Central memory CD8-positive, alpha-beta T cell (primary cell): ENCODE measurements at places on chromosomes 1 and 21.

DNA sequence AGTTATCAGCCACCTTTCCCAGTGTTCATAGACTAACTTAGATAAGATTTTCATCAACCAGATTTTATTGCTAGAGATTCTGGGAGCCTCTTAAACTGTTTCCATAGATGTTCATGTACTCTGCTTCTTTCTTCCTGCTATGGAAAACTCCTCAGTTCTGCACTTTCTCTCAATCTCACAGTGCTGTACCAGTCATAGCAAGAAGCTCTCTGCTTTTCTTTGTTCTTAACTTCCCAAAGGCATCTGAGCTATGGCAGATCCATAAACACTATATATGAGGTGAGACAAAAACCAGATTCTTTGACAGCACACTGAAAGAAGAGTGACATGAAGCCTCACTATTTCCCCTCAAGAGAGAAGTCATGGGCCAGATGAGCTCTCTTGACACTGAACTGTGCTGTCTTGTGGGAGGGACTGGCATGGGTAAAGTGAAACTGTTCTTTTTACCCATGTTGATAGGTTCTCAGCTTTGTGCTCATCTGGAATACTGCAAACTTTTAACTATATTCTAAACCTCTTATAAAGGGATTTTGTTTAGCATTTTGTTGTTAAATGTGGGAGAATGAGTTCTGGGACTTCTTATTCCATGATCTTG lies 64.2 kb upstream of the LYPLAL1 start:
- no peaks in the 10 kb centered on the region for H3K36me3 ChIP-seq
- no peak for DNase-seq
- no peak overlapping the region for H3K4me3 ChIP-seq
- H3K27me3 ChIP-seq: no peaks in the 10 kb centered on the region
- no peak overlapping the region for H3K27ac ChIP-seq
- no peaks in the 10 kb centered on the region for H3K4me1 ChIP-seq

DNA sequence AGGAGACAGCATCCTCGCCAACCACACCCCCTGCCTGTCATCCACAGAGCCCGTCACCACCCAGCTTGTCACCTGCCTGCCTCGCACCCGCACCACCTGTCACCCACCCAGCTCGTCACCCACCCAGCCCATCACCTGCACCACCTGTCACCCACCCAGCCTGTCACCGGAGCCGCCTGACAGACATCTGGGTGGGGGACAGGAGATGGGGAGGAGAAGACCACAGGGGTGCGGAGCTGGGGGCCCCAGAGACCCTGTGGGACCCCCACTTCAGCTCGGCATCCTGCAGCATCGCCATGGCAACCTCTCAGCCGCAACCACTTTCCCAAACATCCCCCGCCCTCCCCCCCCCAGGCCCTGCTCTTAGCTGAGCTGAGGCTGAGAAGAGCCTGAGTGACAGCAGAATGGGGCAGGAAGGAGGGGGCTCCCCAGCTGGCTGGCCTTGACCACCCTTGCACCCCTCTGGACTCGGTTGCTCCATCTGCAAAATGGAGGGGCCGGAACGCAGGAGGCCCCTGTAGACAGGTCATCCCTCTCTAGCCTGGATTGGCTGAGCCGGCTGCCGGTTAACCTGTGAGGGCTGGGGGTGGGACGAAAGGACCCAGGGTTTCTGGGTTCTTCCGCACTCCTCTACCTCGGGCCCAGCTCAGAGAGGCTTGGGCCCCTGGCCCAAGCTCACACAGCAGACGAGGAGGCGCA lies 11.6 kb downstream of the AHDC1 start:
- DNase-seq: no peak
- no peaks in the 10 kb centered on the region for H3K4me1 ChIP-seq
- H3K27me3 ChIP-seq: no peaks in the 10 kb centered on the region
- no peaks in the 10 kb centered on the region for H3K36me3 ChIP-seq

- no peak overlapping the region for H3K4me3 ChIP-seq
- H3K4me1 ChIP-seq: peaks cover 4% of the 10 kb centered on the region
- DNase-seq: no peak
- H3K27me3 ChIP-seq: no peaks in the 10 kb centered on the region
Observed at GRCh38 chr1:2210084-2210653, 15.6 kb upstream of the FAAP20 start.

- no peaks in the 10 kb centered on the region for H3K4me1 ChIP-seq
- peaks cover 36% of the 10 kb centered on the region for H3K27me3 ChIP-seq
- no peak overlapping the region for H3K27ac ChIP-seq
- DNase-seq: no peak
- H3K4me3 ChIP-seq: no peak overlapping the region
- no peaks in the 10 kb centered on the region for H3K36me3 ChIP-seq
Observed at GRCh38 chr1:55012661-55013060, 13.9 kb downstream of the BSND start.

DNA sequence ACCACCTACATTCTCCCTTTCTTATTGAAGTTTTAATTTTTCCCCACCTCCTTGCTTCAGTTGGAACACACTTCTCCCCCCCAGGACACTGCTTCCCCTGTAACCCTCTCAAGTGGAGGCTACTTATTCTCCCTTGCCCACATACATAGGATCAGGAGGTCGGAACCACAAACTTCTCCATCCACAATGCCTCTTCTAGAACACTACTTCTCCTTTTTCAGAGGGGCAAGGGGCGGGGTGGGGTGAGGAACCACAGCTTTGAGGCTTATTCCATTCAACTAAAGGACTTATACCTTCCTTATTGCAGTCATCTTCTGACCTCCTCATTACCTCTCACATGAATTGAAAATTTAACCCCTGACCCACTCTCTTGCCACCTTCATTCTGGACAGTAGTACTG lies 81.3 kb downstream of the NEK7 start:
- H3K27me3 ChIP-seq: no peaks in the 10 kb centered on the region
- H3K36me3 ChIP-seq: peaks cover 11% of the 10 kb centered on the region
- H3K4me1 ChIP-seq: peaks cover 27% of the 10 kb centered on the region
- no peak overlapping the region for H3K4me3 ChIP-seq
- no peak overlapping the region for H3K27ac ChIP-seq
- DNase-seq: no peak

- no peaks in the 10 kb centered on the region for H3K27me3 ChIP-seq
- no peak for DNase-seq
- peak overlapping the region; percentile 89 for H3K4me3 ChIP-seq
- peaks cover 57% of the 10 kb centered on the region for H3K4me1 ChIP-seq
Observed at GRCh38 chr21:35050348-35051286, 1.5 kb upstream of the RUNX1 start.

DNA sequence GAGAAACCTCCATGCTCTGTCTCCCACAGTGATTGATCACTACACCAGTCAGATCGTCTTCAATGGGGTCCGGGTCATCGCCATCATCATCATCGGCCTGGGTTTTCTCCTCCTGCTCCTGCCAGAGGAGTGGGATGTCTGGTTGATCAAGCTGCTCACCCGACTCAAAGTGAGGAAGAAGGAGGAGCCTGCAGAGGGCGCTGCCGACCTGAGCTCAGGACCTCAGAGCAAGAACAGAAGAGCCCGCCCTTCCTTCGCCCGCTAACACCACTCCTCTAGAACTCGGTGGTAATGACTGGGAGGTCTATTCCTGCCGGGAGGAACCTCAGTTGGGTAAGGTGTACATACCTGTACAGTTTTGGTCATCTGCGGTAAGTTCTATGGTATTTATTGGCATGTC lies 50.3 kb upstream of the COA6 start:
- peaks cover 21% of the 10 kb centered on the region for H3K4me1 ChIP-seq
- no peak for DNase-seq
- no peak overlapping the region for H3K27ac ChIP-seq
- H3K36me3 ChIP-seq: no peaks in the 10 kb centered on the region

- no peak overlapping the region for H3K4me3 ChIP-seq
- no peaks in the 10 kb centered on the region for H3K36me3 ChIP-seq
- no peak overlapping the region for H3K27ac ChIP-seq
- no peaks in the 10 kb centered on the region for H3K4me1 ChIP-seq
- no peak for DNase-seq
Observed at GRCh38 chr1:54559771-54560231, 11.8 kb downstream of the ACOT11 start.

DNA sequence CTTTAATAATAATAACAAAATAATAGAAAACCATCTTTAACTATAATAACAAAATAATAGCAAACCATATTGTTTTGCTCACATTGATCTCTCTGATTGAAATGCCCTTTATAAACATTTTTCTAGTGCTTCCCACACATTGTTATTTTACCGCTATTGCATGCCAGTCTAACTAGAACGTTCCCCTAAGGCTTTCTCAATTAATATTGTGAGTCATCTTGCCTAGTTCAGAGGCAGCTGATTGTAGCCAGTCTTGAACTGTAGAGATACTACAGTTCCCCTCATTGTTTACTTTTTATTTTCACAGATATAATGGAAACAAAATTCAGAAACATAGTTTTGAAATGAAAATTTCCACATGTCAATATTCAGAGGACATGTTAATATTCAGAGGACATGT lies 192.3 kb upstream of the ADGRL4 start:
- no peaks in the 10 kb centered on the region for H3K27me3 ChIP-seq
- H3K27ac ChIP-seq: no peak overlapping the region
- H3K4me3 ChIP-seq: no peak overlapping the region

DNA sequence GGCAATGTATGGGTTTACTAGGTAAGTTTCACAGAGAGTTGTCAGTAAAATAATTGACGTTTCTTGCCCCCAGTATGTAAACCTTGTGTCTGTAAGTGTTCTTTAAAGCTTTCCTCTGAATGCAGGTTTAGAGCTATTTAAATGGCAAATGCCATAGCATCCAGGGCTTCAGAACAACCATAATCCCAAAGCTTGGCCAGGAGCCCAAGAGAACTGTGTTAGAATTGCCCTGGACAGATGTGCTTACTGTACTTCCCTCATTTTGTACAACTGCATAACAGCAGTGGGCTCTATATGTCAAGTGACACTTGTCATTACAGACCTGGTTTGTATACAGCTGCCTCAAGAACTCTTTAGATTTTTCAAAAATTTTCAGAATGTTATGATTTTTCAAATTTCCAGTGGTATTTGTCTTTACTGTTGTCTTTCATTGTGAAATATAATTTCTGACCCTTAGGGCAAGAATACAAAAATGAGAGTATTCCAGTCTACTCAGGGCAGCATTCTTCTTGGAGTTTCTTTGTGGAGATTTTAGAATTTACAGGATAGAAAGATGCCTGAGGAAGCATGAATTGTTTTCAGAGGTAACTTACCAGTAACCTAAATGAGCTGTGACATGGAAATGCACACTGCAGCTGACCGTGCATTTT lies 136.9 kb upstream of the L1TD1 start:
- H3K27ac ChIP-seq: no peak overlapping the region
- H3K4me1 ChIP-seq: no peaks in the 10 kb centered on the region
- peaks cover 8% of the 10 kb centered on the region for H3K36me3 ChIP-seq
- no peak overlapping the region for H3K4me3 ChIP-seq
- no peak for DNase-seq
- no peaks in the 10 kb centered on the region for H3K27me3 ChIP-seq
